ENCODE measurements at places on chromosomes 5 and 9. TPM values are rescaled to one million over a fixed set of nuclear protein-coding genes. Genes with fewer than 3 reads are reported as not detected.
A peak's percentile ranks its signal among the peaks of the same experiment; 100 is the strongest.

- peaks cover 22% of the 10 kb centered on the region for H3K4me1 ChIP-seq
- H3K36me3 ChIP-seq: no peaks in the 10 kb centered on the region
- DNase-seq: no peak
- no peak overlapping the region for H3K4me3 ChIP-seq
- H3K27ac ChIP-seq: peak overlapping the region; percentile 17
Observed at GRCh38 chr5:102955488-102955887, 164.4 kb downstream of the GIN1 start.

DNA sequence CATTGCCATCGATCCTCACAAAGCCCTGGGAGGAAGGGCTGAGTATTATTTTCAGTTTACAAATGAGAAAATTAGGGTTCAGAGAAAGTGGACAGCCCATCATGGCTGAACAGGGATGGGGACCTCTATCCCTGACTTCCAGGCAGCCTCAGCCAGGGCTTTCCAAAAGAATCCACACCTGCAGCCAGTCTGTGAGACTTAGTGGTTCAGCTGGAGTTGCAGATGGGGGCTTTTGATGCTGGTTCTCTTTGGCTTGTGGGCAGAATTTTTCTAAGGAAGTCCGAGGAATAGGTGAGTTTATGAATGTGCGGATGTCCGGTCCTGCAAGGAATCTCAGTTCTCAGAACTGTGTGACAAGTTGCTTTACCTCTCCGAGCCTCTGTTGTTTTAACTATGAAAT lies 138.1 kb downstream of the RGS3 start:
- H3K27me3 ChIP-seq: no peaks in the 10 kb centered on the region
- no peak overlapping the region for H3K4me3 ChIP-seq
- peaks cover 13% of the 10 kb centered on the region for H3K36me3 ChIP-seq
- H3K4me1 ChIP-seq: peaks cover 43% of the 10 kb centered on the region

GRCh38 chr5:1510631-1511030 lies 13.1 kb downstream of the LPCAT1 start:
- H3K36me3 ChIP-seq: no peaks in the 10 kb centered on the region
- no peak overlapping the region for H3K27ac ChIP-seq
- H3K4me1 ChIP-seq: no peaks in the 10 kb centered on the region
- H3K4me3 ChIP-seq: no peak overlapping the region
- peak; percentile 4 for DNase-seq

GRCh38 chr5:153959134-153959957 lies 79.4 kb downstream of the FAM114A2 start:
- H3K4me3 ChIP-seq: no peak overlapping the region
- no peaks in the 10 kb centered on the region for H3K4me1 ChIP-seq
- no peaks in the 10 kb centered on the region for H3K27me3 ChIP-seq
- H3K27ac ChIP-seq: no peak overlapping the region
- peak; percentile 25 for DNase-seq

GRCh38 chr9:113570749-113571711 lies 107.5 kb downstream of the RGS3 start:
- peaks cover 76% of the 10 kb centered on the region for H3K4me1 ChIP-seq
- no peak overlapping the region for H3K4me3 ChIP-seq

DNA sequence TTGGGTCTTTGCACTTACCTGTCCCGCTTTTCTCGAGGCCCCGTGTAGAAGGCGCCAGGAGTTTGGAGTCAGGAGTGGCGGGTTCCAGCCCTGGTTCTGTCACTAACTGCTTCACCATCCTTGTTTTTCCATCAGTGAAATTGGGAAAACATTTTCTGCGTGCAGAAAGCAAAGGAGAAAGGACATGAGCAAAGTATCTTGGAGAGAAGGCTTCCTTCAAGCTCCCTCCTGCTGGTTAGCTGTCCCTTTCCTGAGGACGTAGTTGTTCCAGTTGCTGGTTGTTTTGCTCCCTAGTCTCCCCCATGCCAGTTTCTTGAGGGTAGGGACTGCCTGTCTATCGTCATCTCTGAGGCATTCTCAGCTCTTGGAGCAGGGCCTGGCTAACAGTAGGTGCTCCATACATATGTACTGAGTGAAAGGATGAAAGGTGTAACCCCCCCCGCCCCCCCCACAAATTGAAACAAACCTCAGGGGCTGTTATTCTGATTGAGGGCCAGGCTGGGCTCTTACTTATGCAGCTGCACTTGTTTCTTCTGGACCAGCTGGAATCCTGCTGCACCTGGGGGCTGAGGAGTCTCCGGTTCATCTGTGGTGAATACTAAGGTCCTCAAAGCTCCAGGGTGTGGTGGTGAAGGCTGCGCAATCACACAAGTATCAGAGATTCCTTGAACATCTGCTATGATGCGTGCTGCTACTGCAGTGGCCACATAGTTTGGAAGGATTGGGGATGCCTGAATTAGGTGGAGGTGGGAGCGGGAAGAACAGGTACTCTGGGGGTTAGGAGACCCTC lies 1.0 kb downstream of the SMIM3 start:
- peak overlapping the region; percentile 79 for H3K4me3 ChIP-seq
- DNase-seq: no peak
- H3K27me3 ChIP-seq: no peaks in the 10 kb centered on the region
- peaks cover 11% of the 10 kb centered on the region for H3K4me1 ChIP-seq

DNA sequence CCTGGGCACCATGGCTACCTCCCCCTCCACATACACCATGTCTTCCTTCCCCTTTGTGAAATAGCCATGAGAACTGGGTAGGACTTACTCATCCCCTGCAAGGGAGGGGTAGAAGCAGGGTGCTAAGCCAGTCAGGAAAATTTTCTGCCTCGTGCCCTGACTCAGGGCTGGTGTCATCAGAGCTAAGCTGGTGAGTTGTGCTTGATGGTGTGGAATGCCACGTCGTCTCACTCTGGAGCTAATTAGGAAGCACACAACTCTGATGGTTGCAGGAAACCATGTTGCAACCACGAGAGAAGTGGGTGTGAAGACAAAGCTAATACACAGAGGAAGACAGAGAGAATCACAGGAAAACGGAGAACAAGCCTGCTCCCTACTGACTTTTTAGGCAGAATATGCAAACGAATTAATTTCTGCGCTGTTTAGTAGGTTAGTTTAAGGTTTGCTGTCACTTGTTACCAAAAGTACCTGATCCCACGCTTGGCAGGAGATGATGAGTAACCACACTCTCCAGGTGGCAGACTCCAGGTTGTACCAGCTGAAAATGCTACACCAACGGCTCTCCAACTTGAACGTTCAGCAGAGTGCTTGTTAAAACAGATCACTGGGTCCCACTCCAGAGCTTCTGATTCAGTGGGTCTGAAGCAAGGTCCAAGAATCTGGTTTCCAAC lies 54.5 kb downstream of the STK10 start:
- DNase-seq: no peak
- no peaks in the 10 kb centered on the region for H3K36me3 ChIP-seq
- no peaks in the 10 kb centered on the region for H3K4me1 ChIP-seq
- no peak overlapping the region for H3K27ac ChIP-seq

GRCh38 chr9:95065224-95065623 lies 252.3 kb downstream of the FANCC start:
- no peak overlapping the region for H3K4me3 ChIP-seq
- H3K4me1 ChIP-seq: peaks cover 98% of the 10 kb centered on the region
- H3K36me3 ChIP-seq: peaks cover 48% of the 10 kb centered on the region

DNA sequence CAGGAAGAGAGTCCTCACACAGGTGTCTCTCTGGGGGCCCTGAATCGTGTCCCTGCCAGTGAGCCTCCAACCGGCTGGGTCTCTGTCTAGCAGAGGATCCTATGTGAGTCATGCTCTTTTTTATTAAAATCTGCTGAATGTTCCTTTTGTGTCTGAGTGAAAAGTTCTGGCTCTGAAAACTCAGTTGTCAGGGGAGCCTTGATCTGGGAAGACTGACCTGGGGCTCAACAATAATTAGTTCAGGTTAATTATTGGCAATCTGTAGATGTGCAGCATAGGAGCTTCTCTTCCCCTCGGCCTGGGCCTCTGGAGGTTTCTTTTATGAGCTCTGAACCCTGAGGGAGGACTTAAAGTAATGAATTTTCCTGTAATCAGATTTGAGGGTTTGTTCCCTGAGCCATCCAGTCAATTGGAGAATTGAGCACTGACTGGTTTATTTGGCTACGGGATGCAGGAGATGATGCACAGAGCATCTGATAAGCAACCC lies 45.2 kb downstream of the ALG2 start:
- H3K36me3 ChIP-seq: no peaks in the 10 kb centered on the region
- H3K4me1 ChIP-seq: no peaks in the 10 kb centered on the region
- H3K4me3 ChIP-seq: no peak overlapping the region
- H3K27ac ChIP-seq: no peak overlapping the region
- no peaks in the 10 kb centered on the region for H3K27me3 ChIP-seq
- DNase-seq: no peak

DNA sequence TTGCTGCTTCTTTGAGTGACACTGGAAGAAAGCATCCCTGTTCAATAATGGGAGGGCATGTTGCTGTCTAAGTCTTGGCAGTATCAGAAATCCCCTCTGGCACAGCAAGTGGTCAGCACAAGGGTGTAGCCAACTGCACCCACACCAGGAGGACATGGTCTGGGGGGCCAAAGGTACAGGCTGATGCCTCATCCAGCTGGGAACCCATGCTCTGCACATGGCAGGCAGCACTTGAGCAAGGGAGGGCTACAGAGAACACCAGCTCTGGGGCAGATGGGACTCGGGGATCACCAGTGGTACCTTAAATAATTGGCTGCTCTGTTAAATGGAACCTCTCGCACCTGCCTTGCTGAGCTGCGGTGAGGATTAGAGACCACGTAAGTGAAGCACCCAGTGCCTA lies 265.2 kb downstream of the SYK start:
- peaks cover 24% of the 10 kb centered on the region for H3K4me1 ChIP-seq
- H3K4me3 ChIP-seq: no peak overlapping the region
- H3K36me3 ChIP-seq: no peaks in the 10 kb centered on the region

DNA sequence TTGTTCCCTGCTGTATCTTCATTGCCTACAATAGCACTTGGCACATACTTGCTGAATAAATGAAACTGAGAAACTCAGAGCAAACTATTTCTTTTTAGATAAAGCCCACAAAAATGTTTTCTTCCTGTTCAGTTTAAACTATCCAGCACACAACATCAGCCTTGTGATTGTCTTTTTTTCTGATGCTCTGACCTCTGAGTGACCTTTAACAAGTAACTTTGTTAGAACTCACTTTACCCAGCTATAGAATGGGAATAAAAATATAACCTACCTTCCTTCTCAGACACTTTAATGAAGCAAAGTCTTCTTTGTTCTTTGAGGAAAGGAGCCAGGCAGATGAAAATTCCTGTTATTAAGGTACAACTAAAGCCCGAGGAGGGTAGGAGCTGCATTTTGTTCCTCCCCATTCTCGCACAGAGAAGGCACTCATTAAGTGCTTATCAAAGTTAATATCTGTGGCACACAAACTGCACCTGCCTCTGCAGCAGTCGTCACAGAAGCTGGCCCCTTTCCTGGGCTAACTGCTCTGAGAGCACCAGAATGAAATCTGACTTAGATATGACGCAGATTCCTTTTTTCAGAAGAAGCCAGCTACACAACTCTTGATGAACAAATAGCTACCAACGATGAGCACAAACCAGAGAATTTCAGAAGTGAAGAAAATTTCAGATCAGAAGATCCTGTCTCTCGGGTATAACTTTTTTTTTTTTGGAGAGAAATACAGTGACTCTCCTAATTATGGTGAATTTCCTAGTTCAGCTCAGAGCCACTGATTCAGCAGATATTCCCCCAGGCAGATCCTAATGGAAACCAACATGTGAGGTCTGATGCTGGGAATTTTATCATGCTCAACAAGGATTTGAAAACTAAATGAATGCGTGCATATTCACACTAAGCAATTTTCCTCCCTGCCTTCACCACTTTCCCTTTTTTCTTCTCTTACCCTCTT lies 31.0 kb upstream of the NR3C1 start:
- no peaks in the 10 kb centered on the region for H3K27me3 ChIP-seq
- peak overlapping the region; percentile 71 for H3K27ac ChIP-seq
- H3K36me3 ChIP-seq: no peaks in the 10 kb centered on the region
- DNase-seq: peak; percentile 55

DNA sequence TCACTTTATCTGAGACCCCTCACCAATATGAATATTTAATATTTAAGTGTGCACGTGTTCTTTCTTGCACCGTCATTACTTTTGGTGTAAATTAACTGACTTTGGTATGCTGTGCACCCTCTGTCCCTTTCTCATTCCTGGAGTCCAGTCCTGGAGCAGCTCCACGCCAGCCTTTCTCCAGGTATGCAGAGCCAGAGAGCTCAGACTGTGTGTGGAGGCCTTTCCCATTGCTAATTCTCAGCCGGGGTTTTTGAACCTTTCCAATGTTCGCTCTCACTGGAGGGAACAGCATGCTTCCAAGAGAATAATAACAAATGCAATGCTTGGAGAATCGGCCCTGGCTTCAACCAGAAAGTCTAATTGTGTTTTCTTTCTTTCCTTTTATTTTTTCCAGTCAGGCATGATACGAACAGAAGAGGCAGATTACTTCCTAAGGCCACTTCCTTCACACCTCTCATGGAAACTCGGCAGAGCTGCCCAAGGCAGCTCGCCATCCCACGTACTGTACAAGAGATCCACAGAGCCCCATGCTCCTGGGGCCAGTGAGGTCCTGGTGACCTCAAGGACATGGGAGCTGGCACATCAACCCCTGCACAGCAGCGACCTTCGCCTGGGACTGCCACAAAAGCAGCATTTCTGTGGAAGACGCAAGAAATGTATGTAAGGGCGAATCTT lies 41.7 kb downstream of the ADAMTS16 start:
- H3K36me3 ChIP-seq: no peaks in the 10 kb centered on the region
- DNase-seq: no peak
- H3K27ac ChIP-seq: no peak overlapping the region
- no peaks in the 10 kb centered on the region for H3K27me3 ChIP-seq
- H3K4me3 ChIP-seq: no peak overlapping the region
- H3K4me1 ChIP-seq: no peaks in the 10 kb centered on the region

- H3K36me3 ChIP-seq: no peaks in the 10 kb centered on the region
- no peak overlapping the region for H3K4me3 ChIP-seq
- H3K27me3 ChIP-seq: no peaks in the 10 kb centered on the region
- DNase-seq: no peak
- H3K4me1 ChIP-seq: peaks cover 43% of the 10 kb centered on the region
- peak overlapping the region; percentile 19 for H3K27ac ChIP-seq
Observed at GRCh38 chr9:16622541-16622940, 247.9 kb downstream of the BNC2 start.

GRCh38 chr5:167678481-167678880 lies 613.0 kb upstream of the WWC1 start:
- H3K36me3 ChIP-seq: no peaks in the 10 kb centered on the region
- DNase-seq: no peak
- H3K4me1 ChIP-seq: no peaks in the 10 kb centered on the region
- no peak overlapping the region for H3K4me3 ChIP-seq

DNAJC18 gene
- total RNA-seq: 10.0 TPM

TMEM171 gene
- total RNA-seq: 0.59 TPM

ORM2 gene
- total RNA-seq: not detected

MED22 gene
- total RNA-seq: 11.6 TPM

LHX2 gene
- total RNA-seq: not detected

SLC23A1 gene
- total RNA-seq: not detected

OR1N1 gene
- not detected for total RNA-seq

All from psoas muscle (tissue), 8 donors.